ENCODE measurements at places on chromosomes 7 and 10. TPM values are rescaled to one million over a fixed set of nuclear protein-coding genes. Genes with fewer than 3 reads are reported as not detected.

DNA sequence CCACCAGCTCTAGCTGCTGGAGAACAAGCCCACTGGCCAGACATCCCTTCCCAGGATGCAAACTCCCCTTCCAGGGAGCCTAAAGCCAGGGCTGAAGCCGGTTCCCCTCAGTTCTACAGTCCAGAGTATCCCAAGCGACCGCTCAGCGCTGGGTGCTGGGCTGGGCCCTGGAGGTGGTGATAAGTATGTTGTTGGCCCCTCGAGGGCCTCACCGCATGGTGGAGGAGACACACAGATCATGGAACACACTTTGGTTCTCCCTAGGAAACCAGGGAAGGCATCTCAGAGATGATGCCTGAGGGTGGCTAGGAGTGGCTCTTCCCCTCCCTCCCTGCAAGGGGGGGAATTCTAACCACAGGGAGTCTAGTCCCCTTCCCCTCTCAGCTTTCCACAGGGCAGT lies 4.4 kb downstream of the PODXL start:
- H3K4me3 ChIP-seq: no peak overlapping the region
- peaks cover 8% of the 10 kb centered on the region for H3K4me1 ChIP-seq
- no peak overlapping the region for H3K27ac ChIP-seq
- no peak for DNase-seq
- peaks cover 31% of the 10 kb centered on the region for H3K27me3 ChIP-seq

GRCh38 chr7:16587790-16588189 lies 57.8 kb downstream of the ANKMY2 start:
- H3K4me1 ChIP-seq: no peaks in the 10 kb centered on the region
- no peak for DNase-seq
- no peak overlapping the region for H3K27ac ChIP-seq
- no peaks in the 10 kb centered on the region for H3K36me3 ChIP-seq

GRCh38 chr7:1197997-1198625 lies 34.6 kb upstream of the UNCX start:
- peaks cover 10% of the 10 kb centered on the region for H3K27me3 ChIP-seq
- H3K4me3 ChIP-seq: no peak overlapping the region
- no peak for DNase-seq
- no peak overlapping the region for H3K27ac ChIP-seq
- no peaks in the 10 kb centered on the region for H3K36me3 ChIP-seq
- H3K4me1 ChIP-seq: no peaks in the 10 kb centered on the region

- H3K4me3 ChIP-seq: no peak overlapping the region
- no peaks in the 10 kb centered on the region for H3K36me3 ChIP-seq
- no peak for DNase-seq
- no peaks in the 10 kb centered on the region for H3K4me1 ChIP-seq
- H3K27ac ChIP-seq: no peak overlapping the region
- H3K27me3 ChIP-seq: peaks cover 6% of the 10 kb centered on the region
These were observed 28.4 kb downstream of the ARHGAP22 start for GRCh38 chr10:48576501-48576900.

- no peaks in the 10 kb centered on the region for H3K36me3 ChIP-seq
- no peak overlapping the region for H3K27ac ChIP-seq
- peaks cover 11% of the 10 kb centered on the region for H3K27me3 ChIP-seq
- DNase-seq: no peak
These were observed 6.1 kb downstream of the OGDHL start for GRCh38 chr10:49756031-49756430.

GRCh38 chr10:117555017-117555416 lies 12.5 kb downstream of the EMX2 start:
- no peak overlapping the region for H3K4me3 ChIP-seq
- peaks cover 59% of the 10 kb centered on the region for H3K27me3 ChIP-seq
- H3K36me3 ChIP-seq: no peaks in the 10 kb centered on the region
- DNase-seq: no peak
- H3K4me1 ChIP-seq: peaks cover 5% of the 10 kb centered on the region

DNA sequence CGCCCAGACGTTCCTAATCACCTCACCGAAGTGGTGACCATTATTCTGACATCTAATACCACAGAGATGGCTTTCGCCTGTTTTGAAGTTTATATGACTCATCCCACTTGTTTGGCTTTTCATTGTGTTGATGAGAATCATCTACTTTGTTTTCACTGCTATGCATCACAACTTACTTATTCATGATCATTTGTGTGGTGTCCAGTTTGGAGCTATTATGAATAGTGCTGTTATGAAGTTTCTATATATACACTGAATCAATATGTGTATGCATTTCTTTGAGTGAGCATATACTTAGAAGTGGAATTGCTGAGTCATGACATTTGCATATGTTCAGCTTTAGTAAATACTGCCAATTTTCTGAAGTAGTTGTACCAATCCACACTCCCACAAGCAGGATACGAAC lies 38.6 kb upstream of the TNKS2 start:
- H3K27me3 ChIP-seq: peaks cover 18% of the 10 kb centered on the region
- H3K4me1 ChIP-seq: peaks cover 3% of the 10 kb centered on the region
- DNase-seq: no peak
- no peaks in the 10 kb centered on the region for H3K36me3 ChIP-seq
- H3K4me3 ChIP-seq: no peak overlapping the region
- H3K27ac ChIP-seq: no peak overlapping the region

DNA sequence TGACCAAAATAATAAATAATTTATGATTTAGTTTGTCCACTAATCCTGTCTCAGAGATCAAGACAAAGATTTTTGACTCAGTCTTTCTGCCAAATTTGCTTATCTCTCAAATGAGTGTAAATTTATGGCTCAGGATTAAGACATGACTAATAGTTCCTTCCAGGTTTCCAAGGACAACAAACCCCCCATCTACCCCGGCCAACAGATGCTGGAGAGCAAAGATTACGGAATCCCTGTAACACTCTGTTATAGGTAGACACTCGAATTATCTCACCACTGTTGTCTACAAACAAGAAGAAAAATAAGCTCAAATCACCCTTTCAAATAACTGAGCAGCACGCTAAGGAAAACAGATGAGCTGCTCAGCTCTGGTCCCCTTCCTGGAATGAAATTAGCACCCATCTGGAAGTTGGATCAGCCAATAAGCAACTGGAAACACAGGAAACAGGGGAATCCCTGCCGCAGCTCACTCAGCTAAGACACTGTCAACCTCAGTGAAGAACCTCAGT lies 56.8 kb upstream of the SVIL start:
- H3K4me3 ChIP-seq: no peak overlapping the region
- H3K27me3 ChIP-seq: no peaks in the 10 kb centered on the region

DNA sequence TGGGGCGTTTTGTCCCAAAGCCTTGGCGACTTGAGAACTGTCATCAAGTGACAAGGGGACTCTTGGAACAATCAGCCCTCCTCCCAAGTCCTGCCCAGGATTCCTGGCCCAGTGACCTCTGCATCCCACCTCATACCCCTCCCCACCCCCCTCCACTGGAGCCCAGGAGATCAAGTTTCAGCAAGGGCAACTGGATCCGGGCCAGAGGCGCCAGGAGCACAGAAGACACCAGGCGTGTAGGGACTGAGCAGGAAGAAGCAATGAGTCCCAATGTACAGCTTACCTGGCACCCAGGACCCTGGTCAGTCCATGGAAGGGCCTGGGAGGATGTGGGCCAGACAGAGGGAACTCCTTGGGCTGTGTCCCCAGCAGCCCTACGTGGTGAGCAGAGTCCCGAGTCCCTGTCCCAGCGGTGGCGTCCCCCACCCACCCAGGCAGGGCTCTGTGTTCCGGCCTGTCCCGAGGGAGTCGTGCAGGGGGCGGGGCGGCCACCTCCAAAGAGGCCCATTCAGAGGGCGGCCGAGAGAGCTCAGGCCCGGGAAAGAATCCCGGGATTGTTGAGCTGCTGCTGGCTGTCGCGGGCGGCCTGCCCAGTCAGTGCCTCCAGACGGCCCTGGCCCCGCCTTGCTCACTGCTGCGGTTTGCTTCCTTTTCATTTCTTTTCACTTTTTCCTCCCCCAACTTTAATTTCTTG lies 254.1 kb downstream of the TNS3 start:
- no peak for DNase-seq
- H3K27ac ChIP-seq: no peak overlapping the region
- no peaks in the 10 kb centered on the region for H3K4me1 ChIP-seq
- no peaks in the 10 kb centered on the region for H3K27me3 ChIP-seq
- no peak overlapping the region for H3K4me3 ChIP-seq

- H3K27ac ChIP-seq: no peak overlapping the region
- no peak for DNase-seq
- no peak overlapping the region for H3K4me3 ChIP-seq
- no peaks in the 10 kb centered on the region for H3K4me1 ChIP-seq
These were observed 621.4 kb downstream of the PHTF2 start for GRCh38 chr7:78420001-78420400.

The NKX1-2 gene
- total RNA-seq: not detected

GRCh38 chr10:99276848-99277486 lies 41.3 kb upstream of the HPSE2 start:
- H3K27me3 ChIP-seq: peaks cover 19% of the 10 kb centered on the region
- H3K4me3 ChIP-seq: no peak overlapping the region
- H3K4me1 ChIP-seq: no peaks in the 10 kb centered on the region

The THSD7A gene
- not detected for total RNA-seq

DNA sequence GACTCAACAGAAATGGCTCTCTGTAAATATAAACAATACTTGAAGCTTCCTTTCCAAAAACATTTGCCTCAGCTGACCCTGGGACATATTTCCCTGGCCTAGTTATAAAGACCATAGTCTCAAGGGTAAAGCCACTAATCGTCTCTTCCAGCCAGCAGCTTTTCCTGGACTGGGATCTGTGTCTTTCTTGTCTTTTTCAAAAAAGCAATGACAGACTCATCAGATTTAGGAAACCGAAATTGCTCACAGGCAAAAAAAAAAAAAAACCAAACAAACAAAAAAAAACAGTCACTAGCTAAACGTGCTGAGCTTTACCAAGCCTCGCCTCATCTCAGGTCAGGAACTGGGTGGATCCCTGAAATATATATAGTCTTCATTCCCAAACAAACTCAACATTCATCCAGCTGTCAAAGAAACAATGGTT lies 23.5 kb downstream of the STN1 start:
- no peak for DNase-seq
- H3K4me3 ChIP-seq: no peak overlapping the region
- no peaks in the 10 kb centered on the region for H3K27me3 ChIP-seq
- peak overlapping the region; percentile 84 for H3K27ac ChIP-seq
- peaks cover 37% of the 10 kb centered on the region for H3K36me3 ChIP-seq

The AKR1D1 gene
- not detected for total RNA-seq

The SLC26A3 gene
- not detected for total RNA-seq

GRCh38 chr7:133778472-133778871 lies 348.7 kb upstream of the LRGUK start:
- H3K4me1 ChIP-seq: peaks cover under 1% of the 10 kb centered on the region
- no peaks in the 10 kb centered on the region for H3K27me3 ChIP-seq
- no peak overlapping the region for H3K4me3 ChIP-seq
- DNase-seq: no peak
- no peak overlapping the region for H3K27ac ChIP-seq

The ITIH5 gene
- total RNA-seq: not detected

The ORAI2 gene
- 25.1 TPM for total RNA-seq

- H3K4me1 ChIP-seq: no peaks in the 10 kb centered on the region
- H3K27ac ChIP-seq: no peak overlapping the region
- no peaks in the 10 kb centered on the region for H3K27me3 ChIP-seq
- no peak overlapping the region for H3K4me3 ChIP-seq
These were observed 34.5 kb downstream of the MAD1L1 start for GRCh38 chr7:2198206-2198605.

GRCh38 chr7:44073664-44074348 lies 8.4 kb upstream of the PGAM2 start:
- H3K4me1 ChIP-seq: peaks cover 12% of the 10 kb centered on the region
- DNase-seq: peak; percentile 69
- H3K27ac ChIP-seq: peak overlapping the region; percentile 31
- H3K4me3 ChIP-seq: no peak overlapping the region

- H3K27ac ChIP-seq: no peak overlapping the region
- no peak overlapping the region for H3K4me3 ChIP-seq
- no peaks in the 10 kb centered on the region for H3K4me1 ChIP-seq
- no peaks in the 10 kb centered on the region for H3K27me3 ChIP-seq
- DNase-seq: no peak
These were observed 110.1 kb downstream of the CD36 start for GRCh38 chr7:80748363-80749042.

- no peak for DNase-seq
- no peak overlapping the region for H3K4me3 ChIP-seq
- H3K27ac ChIP-seq: no peak overlapping the region
- H3K36me3 ChIP-seq: no peaks in the 10 kb centered on the region
These were observed 42.6 kb downstream of the HOXA1 start for GRCh38 chr7:27053153-27053552.

GRCh38 chr10:88896372-88896993 lies 16.4 kb downstream of the STAMBPL1 start:
- H3K27ac ChIP-seq: peak overlapping the region; percentile 84
- no peaks in the 10 kb centered on the region for H3K27me3 ChIP-seq
- peaks cover 21% of the 10 kb centered on the region for H3K36me3 ChIP-seq

DNA sequence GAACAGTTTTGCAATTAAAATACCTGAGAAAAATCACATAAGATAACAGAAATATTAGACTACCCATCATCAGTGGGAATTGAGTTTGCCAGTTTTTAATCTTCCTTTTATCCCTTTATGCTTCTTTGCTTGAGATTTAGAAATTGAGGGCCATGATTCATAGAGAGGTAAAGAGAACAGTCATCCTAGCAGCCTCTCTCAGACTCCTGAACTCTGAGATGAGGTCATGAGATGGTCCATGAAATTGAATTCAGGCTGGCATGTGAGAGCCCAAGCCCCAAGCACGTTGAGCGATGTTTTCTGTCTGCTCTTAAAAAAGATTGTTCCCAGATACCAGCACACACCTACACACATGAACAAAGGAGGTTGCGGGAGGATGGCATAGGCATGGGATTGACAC lies 91.1 kb downstream of the CREB5 start:
- no peaks in the 10 kb centered on the region for H3K4me1 ChIP-seq
- DNase-seq: no peak
- H3K27ac ChIP-seq: no peak overlapping the region
- H3K4me3 ChIP-seq: no peak overlapping the region
- peaks cover 14% of the 10 kb centered on the region for H3K27me3 ChIP-seq

DNA sequence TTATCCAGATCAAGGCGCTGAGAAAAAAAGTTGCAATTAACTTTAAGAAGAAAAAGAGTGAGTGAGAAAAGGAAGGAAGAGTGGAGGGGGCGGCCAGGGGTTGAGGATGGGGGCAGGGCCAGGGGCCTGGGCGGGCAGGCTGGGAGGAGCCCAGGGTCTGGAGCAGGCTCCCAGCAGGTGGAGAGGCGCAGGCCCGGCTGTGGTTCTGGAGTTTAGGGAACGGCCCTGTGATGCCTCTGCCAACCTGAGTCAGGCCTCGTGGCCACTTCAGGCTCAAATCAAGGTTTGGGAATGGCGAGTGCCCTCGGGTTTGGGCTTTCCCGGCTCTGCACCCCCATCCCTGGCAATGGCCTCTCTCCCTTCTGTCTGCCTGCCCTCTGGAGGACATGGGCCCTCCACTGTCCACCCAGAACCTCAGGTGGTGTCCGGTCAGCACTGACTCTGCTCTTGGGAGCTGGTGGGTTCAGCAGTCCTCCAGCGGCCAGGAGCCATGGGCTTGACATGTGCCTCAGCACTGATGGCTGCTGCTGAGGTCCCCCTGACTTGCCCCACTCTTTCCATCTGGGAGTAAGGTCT lies 41.0 kb upstream of the EMX2 start:
- no peak overlapping the region for H3K27ac ChIP-seq
- H3K36me3 ChIP-seq: no peaks in the 10 kb centered on the region
- H3K4me3 ChIP-seq: no peak overlapping the region
- peaks cover 2% of the 10 kb centered on the region for H3K4me1 ChIP-seq
- no peak for DNase-seq

- DNase-seq: no peak
- H3K36me3 ChIP-seq: no peaks in the 10 kb centered on the region
- H3K27ac ChIP-seq: no peak overlapping the region
- H3K4me1 ChIP-seq: peaks cover 9% of the 10 kb centered on the region
- no peak overlapping the region for H3K4me3 ChIP-seq
These were observed 349.5 kb upstream of the ZMIZ1 start for GRCh38 chr10:78719276-78719675.

GRCh38 chr7:133623721-133624120 lies 370.8 kb downstream of the EXOC4 start:
- no peak for DNase-seq
- H3K4me3 ChIP-seq: no peak overlapping the region
- H3K4me1 ChIP-seq: no peaks in the 10 kb centered on the region
- H3K27me3 ChIP-seq: no peaks in the 10 kb centered on the region

Measured in activated CD4-positive, alpha-beta T cell treated with anti-CD3 and anti-CD28 coated beads for 36 hours (primary cell).